ENCODE measurements at places on chromosomes 3 and 15.

- DNase-seq, result no peak
Observed at GRCh38 chr15:31239409-31239808, 87.2 kb upstream of the KLF13 start.

DNA sequence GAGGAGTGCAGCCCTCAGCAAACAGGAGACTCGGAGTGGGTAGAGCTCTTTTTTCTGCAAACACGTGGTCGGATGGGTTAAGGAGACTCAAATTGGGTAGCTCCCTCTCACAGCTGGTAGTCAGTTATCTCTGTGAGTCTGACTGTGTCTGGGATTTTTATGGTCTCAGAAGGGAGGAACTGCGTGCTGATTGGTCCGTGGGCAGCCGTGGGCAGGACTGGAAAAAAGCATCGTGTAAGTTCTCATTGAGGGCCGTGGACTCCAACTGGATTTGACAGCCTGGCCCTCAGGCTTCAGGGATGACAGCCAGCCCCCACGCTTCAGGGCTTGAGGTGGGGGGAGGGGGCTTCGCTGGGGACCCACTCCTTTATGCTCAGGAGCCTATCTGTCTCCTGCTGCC lies 463.9 kb downstream of the EPHA3 start:
- DNase-seq, result no peak

GRCh38 chr3:17103579-17103978 lies 218.8 kb downstream of the PLCL2 start:
- no peak for DNase-seq

DNA sequence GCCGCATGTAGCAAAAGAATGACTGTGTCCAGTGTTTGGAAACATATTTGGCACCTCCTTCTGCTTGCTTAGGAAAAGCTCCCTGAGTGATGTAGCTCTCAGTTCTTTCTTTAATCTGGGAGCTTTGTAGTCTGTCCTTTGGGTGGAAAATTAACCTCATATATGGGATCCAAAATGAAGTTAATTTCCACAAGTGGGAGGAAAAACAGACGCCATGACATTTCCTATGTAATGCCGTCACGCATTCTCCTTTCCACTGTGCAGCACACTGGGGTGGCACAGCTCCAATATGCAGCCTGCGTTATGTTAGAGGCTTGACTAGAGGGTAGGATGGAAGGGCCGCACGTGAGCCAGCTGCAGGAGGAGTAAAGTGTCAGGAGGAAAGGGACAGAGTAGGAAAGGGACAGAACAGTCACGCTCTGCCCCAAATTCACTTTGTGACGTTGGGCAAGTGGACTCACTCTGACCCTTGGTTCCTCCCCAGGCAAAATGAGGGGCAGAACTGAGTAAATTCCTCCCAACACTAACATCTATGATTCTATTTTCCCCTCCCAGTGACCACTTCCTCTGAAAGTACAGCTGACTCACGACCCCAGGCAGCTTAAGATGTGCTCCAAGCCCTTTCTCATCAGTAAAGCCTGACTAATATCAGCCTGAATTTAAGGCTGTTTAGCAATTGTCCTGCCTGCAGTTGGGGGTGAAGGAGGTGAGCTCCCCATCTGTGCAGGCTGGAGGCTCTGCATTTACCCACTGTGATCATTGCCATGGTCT lies 176.5 kb upstream of the PFN2 start:
- no peak for DNase-seq

DNA sequence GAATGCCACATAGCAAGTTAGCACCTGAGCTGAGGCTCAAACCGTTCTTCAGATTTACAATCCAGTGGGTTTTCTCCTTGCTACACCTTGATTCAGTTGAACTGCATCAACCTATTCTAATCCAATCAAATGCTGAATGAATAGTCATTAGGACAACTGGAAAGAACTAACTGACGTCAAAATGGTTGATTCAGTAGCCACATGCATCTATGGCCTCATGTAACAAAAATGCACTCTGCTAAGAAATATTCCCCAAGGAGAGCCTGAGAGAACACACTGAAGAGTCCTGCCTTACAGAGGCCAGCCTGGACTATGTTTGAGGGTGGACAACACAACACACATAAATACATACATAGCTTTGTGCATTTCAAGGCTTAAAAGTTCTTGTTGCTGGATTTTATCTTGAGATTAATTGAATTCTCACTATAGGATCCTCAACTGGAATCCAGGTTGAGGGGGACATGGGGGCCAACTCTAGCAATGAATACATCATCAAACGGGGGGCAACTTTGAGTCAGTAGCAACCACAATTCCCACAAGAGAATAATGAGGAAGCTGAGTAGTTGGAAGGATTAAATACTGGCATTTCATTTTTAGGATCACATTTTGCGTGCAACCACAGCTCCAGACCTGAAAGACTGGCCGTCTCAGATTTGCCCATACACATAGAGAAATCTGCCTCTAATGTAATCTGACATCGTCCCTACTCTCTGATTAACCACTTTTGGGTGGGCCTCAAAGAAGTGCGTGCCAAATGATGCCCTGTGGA lies 280.2 kb upstream of the ICE2 start:
- DNase-seq, result no peak

GRCh38 chr3:140288595-140288994 lies 353.6 kb downstream of the CLSTN2 start:
- DNase-seq, result no peak

DNA sequence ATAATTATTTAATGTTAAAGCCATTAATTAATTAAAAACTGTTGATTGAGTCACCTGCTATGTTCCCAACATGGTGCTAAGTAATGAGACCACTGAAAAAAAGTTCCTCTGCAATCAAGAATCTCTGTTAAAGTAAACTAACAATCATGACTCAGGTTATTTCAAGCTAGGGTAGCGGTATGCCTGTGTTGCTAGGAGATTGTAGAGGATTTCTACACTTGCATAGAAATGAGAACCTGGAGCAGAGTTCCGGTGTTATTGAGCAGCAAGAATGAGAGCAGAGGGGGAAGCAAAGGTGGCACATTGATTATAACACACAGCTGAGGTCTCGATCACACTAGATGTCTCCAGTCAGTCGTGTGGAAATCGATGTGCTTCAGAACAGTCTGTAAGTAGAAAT lies 41.4 kb downstream of the C3orf85 start:
- no peak for DNase-seq

GRCh38 chr3:169348929-169349621 lies 314.4 kb downstream of the MECOM start:
- DNase-seq, result no peak

DNA sequence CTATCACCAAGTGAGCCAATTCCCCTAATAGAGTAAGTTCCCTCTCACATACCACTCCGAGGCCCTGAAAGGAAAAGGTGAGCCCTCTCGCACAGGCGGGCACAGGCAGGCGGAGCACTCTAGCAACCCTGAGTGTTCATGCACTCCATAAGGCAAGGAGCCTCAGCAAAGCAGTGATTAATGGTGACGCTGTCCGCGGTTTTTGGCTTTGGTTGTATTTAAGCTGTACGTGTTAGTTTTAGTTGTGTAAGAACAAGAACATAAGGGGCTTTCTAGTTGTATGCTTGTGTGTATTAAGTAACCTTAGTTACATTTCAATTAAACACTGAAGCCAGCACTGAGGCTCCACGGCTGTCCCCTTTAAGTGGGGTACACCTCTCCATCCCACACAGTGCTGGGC lies 33.1 kb downstream of the KLHL25 start:
- DNase-seq, result no peak

- DNase-seq, result no peak
Observed at GRCh38 chr3:134640872-134641470, 9.9 kb downstream of the KY start.

GRCh38 chr3:53526704-53527055 lies 32.3 kb downstream of the CACNA1D start:
- DNase-seq, result no peak
